ENCODE measurements at places on chromosomes 2 and 18. TPM values are rescaled to one million over a fixed set of nuclear protein-coding genes. Genes with fewer than 3 reads are reported as not detected.

GRCh38 chr18:75129717-75130477 is 79.0 kb downstream of the PTGR3 start:
- no peaks in the 10 kb centered on the region for H3K36me3 ChIP-seq
- DNase-seq = no peak
- H3K27me3 ChIP-seq = no peaks in the 10 kb centered on the region

GRCh38 chr18:75635096-75635495 is 207.6 kb upstream of the SMIM21 start:
- no peak overlapping the region for H3K4me3 ChIP-seq
- DNase-seq = peak; percentile 32
- no peaks in the 10 kb centered on the region for H3K36me3 ChIP-seq
- no peak overlapping the region for H3K27ac ChIP-seq
- no peaks in the 10 kb centered on the region for H3K4me1 ChIP-seq

DNA sequence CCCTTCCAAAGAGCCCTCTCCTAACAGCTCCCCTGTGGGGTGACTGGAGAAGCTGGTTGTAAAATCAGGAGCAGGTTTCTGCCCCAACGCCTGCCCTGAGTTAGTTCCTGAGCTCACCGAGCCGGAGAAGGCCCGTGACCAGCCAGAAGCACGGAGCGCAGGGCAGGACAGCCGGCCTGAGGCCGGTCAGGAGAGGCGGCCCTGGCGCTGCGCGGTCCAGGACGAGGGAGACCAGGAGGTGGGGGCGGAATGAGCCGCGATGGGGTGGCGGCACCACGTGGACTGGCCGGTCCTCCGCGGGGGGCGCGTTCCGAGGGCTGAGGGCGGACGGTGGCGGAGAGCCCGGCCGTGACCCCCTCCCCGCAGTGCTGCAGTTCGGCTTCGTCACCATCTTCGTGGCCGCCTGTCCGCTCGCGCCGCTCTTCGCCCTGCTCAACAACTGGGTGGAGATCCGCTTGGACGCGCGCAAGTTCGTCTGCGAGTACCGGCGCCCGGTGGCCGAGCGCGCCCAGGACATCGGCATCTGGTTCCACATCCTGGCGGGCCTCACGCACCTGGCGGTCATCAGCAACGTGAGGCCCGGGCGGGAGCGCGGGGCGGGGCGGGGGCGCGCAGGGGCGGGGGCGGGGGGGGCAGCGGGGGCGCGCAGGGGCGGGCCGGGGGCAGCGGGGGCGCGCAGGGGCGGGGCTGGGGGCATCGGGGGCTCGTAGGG is 29.0 kb downstream of the ANO7 start:
- H3K27me3 ChIP-seq = no peaks in the 10 kb centered on the region
- peak; percentile 67 for DNase-seq
- H3K4me1 ChIP-seq = no peaks in the 10 kb centered on the region
- peak overlapping the region; percentile 68 for H3K4me3 ChIP-seq
- H3K27ac ChIP-seq = peak overlapping the region; percentile 90

DNA sequence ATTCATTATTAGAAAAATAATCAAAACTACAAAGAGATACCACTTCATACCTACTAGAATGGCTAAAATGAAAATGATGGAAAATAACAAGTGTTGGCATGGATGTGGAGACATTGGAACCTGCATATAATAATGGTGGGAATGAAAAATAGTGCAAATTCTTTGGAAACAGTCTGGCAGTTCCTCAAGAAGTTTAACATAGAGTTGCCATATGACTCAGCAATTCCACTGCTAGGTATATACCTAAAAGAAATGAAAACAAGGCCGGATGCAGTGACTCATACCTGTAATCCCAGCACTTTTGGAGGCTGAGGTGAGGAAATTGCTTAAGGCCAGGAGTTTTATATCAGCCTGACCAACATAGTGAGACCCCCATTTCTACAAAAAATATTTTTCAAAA is 41.6 kb upstream of the ACYP2 start:
- no peaks in the 10 kb centered on the region for H3K27me3 ChIP-seq
- no peak overlapping the region for H3K27ac ChIP-seq
- H3K4me3 ChIP-seq = no peak overlapping the region
- no peaks in the 10 kb centered on the region for H3K36me3 ChIP-seq

DNA sequence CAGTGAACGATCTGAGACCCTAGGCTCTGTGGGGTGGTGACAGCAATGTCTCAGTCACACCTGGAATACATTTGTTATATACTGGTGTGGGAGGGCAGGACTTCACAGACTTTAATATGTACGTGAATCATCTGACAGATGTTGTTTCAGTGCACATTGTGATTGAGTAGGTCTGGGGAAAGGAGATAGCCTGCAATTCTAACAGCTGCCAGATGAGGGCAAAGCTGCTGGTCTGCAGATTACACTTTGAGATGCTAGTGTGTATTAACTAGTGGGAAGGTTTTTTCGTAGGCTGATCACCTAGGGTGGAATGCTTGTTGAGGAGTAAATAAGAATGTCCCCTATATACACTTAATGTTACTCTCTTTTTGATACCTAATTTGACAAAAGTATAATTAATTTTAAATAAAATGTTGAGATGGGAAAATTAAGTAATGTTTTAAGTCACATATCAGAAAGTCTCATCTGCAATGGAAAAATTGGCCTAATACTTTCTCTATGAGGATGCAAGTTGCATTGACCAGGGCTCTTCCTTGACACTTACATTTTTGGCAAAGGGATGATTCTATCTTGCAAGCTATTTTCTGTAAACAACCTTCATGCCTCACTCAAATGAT is 496.9 kb upstream of the HNMT start:
- H3K27me3 ChIP-seq = no peaks in the 10 kb centered on the region
- H3K4me3 ChIP-seq = no peak overlapping the region

GRCh38 chr18:35624146-35624545 is 42.6 kb downstream of the GALNT1 start:
- no peak for DNase-seq
- no peaks in the 10 kb centered on the region for H3K4me1 ChIP-seq
- no peak overlapping the region for H3K4me3 ChIP-seq
- no peaks in the 10 kb centered on the region for H3K36me3 ChIP-seq
- H3K27me3 ChIP-seq = no peaks in the 10 kb centered on the region

GRCh38 chr2:188235364-188235763 is 56.3 kb upstream of the GULP1 start:
- no peaks in the 10 kb centered on the region for H3K27me3 ChIP-seq
- no peaks in the 10 kb centered on the region for H3K36me3 ChIP-seq
- H3K4me3 ChIP-seq = no peak overlapping the region
- DNase-seq = no peak
- H3K4me1 ChIP-seq = no peaks in the 10 kb centered on the region

DNA sequence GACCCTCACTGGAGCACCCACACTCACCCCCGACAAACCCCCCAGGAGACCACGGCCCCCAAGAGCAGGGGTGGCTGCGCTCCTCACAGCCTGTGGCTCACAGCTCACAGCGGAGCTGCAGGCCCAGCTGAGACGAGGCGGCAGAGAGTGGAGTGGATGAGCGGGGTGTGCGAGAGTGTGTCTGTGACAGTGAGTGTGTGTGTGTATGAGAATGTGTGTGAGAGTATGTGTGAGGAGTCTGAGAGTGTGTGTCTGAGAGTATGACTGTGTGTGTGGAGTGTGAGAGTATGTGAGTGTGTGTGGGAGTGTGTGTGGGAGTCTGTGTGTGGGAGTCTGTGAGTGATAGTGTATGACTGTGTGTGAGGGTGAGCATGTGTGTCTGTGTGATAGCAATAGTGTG is 55.3 kb upstream of the ID2 start:
- no peaks in the 10 kb centered on the region for H3K36me3 ChIP-seq
- H3K27me3 ChIP-seq = no peaks in the 10 kb centered on the region
- H3K4me1 ChIP-seq = no peaks in the 10 kb centered on the region
- H3K4me3 ChIP-seq = no peak overlapping the region

Gene ALK
- total RNA-seq = 0.33 TPM

Gene TSPYL6
- total RNA-seq = not detected

Gene MPV17
- 79.4 TPM for total RNA-seq

Gene HOXD12
- total RNA-seq = not detected
